ENCODE measurements at places on chromosomes 2 and 18. TPM values are rescaled to one million over a fixed set of nuclear protein-coding genes. Genes with fewer than 3 reads are reported as not detected.
A peak's percentile ranks its signal among the peaks of the same experiment; 100 is the strongest.

Gene LIMS4
- total RNA-seq: 0.29 TPM

Gene LCT
- total RNA-seq: not detected

Gene HNRNPA3
- 54.2 TPM for total RNA-seq

Gene SCYGR1
- not detected for total RNA-seq

Gene TANC1
- total RNA-seq: 24.4 TPM

Gene PSD4
- 2.5 TPM for total RNA-seq

- DNase-seq: peak; percentile 33
Observed at GRCh38 chr2:175003875-175004729, 1.1 kb downstream of the CHN1 start.

DNA sequence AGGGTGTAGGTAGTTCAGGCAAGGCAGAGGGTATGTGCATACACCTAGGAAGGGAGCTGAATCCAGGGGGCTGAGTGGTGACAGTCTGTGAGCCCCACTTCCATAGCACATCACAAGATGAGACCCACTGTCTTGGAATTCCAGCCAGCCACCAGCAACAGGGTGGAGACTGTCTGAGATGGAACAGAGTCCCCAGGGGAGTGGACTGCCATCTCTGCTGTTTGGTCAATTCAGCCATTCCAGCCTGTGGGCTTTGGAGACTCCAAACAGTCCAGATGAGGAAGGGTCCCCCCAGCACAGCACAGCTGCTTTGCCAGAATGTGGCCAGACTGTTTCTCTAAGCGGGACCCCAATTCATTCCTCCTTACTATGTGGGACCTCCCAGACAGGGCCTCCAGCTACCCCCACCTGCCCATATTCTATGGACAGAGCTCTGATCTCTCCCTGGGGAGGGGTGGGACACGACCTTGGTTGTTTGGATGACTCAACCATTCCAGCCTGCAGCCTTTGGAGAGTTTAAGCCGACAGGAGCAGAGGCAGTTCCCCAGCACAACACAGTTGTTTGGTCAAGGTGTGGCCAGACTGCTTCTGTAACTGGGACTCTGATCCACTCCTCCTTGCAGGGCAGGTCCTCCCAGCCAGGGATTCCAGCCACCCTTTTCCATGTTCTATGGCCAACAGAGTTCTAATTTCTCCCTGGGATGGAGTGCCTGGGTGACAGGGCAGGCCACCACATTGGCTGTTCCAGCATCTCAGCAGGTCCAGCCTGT, 178.0 kb downstream of the RND3 start:
- no peak for DNase-seq

- DNase-seq: no peak
Observed at GRCh38 chr2:161427664-161428587, 11.8 kb downstream of the TBR1 start.

DNA sequence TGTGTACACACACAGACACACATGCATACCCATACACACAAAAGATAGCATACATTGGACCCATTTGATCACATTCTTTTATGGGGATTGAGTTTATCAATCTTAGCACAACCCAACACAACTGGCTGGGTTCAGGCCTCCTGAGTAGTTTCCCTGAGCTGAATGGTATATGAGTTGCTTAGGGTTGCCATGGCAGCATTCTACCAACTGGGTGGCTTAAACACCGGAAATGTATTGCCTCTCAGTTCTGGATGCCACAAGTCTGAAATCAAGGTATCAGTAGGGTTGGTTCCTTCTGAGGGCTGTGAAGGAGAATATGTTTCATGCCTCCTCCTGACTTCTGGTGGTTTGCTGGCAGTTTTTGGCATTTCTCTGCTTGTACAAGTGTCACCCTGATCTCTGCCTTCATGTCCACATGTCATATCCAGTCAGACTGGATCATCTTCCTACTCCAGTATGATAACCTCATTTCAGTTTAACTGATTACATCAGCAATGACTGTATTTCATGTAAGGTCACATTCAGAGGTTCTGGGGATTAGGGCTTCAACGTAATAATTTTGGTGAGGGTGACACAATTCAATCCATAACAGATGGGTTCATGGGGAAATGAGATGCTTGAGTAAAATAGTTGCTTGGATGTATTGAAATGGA, 212.7 kb downstream of the KCNE4 start:
- peak; percentile 11 for DNase-seq

GRCh38 chr2:85542777-85543176, 3.8 kb downstream of the MAT2A start:
- no peak for DNase-seq

DNA sequence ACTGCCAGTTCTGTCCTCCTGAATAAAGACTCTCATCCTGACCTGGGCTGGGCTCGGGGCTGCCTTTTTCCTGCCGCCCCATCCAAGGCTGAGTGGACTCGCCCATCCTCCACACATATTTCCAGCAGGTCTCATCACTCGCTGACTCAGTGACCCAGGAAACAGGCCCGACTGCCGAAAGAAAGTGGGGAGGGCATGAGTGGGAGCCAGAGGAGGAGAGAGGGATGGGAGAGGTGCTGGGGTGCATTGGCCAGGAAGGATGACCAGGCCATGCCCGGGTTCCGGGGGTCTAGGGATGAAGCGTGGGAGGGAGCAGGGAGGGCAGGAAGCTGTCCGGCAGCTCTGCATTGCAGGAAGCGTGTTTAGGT, 66.7 kb downstream of the TWIST2 start:
- peak; percentile 65 for DNase-seq
